ENCODE measurements at places on chromosomes 12 and 14.

- DNase-seq, result no peak
Observed at GRCh38 chr12:52042706-52043385, 8.4 kb upstream of the NR4A1 start.

GRCh38 chr12:115570069-115570777 lies 707.3 kb downstream of the MED13L start:
- no peak for DNase-seq

DNA sequence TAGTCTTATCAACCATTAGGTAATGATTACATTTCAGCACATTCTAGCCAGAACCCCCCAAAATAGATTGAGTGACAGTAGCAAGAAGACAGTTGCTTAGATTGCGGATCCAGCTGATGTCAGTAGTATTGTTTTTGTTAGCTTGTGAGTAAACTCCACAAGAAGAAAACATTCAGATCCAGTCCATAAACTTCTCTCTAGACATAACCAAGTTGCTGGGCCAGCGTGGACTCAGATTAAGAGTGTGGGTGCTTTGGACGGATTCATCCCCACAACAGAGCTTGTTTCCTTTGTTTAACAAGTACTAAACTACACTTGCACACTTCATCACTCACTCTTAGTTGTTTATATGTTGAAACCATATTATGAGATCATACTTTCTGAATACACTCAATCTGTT lies 293.4 kb downstream of the NPAS3 start:
- no peak for DNase-seq

DNA sequence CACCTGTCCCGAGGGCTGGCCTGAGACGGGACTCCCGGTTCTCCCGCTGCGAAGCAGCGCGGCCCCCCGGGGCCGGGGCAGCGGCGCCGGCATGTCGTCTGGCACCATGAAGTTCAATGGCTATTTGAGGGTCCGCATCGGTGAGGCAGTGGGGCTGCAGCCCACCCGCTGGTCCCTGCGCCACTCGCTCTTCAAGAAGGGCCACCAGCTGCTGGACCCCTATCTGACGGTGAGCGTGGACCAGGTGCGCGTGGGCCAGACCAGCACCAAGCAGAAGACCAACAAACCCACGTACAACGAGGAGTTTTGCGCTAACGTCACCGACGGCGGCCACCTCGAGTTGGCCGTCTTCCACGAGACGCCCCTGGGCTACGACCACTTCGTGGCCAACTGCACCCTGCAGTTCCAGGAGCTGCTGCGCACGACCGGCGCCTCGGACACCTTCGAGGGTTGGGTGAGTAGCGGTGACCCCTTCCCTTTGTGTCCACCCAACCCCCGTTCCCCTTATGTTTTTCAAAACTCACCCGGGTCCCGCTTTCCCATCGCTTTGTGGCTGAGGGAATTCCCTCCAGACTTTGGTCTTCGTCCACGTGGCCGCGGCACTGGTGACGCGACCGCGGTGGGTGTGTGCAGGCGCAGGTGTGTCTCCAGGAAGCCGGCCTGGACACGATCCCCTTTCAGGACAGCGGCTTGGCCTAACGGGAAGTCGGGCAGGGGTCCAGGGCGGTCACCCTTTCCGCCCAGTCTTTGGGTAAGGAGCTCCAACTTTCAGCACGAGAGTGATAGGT lies 826 bp downstream of the PRKCH start:
- no peak for DNase-seq

- no peak for DNase-seq
Observed at GRCh38 chr12:131460520-131460919, 250.4 kb upstream of the SFSWAP start.

DNA sequence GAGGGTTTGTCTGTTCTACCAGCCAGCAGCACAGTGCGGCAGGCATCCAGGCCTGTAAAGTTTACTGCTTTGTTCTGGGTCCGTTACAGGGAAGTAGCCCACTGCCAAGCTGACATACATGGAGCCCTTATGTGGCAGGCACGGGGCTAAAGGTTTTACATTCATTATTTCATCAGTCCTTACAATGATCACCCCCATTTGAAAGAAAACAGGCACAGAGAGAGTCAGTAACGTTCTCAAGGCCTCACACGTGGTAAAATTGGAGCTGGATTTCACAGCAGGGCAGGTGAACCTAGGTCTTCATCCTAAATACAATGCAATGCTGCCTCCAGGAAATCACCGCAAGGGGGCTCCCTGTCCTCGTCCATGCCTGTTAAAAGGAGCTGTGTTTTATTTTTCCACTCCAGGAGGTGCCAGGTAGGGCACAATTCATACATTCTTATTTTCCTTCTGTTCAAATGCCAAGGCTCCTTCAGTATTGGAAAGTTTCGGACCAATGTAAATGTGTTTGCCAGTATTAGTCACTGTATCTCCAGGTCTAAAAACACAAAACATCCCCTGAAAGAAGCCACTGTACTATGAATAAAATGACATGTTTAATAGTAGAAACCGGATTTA lies 172.2 kb upstream of the GZMB start:
- no peak for DNase-seq

DNA sequence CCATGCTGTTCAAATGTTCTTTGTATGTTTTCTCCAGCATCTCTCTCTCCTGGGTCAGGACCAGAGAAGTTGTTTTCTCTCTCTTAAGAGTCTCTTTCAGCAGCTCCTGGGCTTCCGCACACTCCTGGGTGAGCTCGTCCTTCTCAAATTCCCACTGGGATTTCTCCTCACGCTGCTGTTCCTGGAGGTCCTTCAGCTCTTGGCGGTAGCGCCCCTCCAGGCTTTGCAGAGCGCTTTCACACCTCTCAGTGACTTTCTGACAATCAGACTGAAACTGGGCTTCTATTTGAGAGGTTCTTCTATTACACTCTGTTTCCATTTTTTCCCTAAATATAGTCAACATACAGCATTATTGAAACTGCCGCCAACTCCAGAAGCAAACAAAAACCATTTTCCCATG lies 72.7 kb downstream of the NIN start:
- no peak for DNase-seq

- no peak for DNase-seq
Observed at GRCh38 chr12:53191885-53192530, 11.3 kb upstream of the CSAD start.

GRCh38 chr14:89519040-89519439 lies 102.0 kb upstream of the FOXN3 start:
- DNase-seq, result no peak

DNA sequence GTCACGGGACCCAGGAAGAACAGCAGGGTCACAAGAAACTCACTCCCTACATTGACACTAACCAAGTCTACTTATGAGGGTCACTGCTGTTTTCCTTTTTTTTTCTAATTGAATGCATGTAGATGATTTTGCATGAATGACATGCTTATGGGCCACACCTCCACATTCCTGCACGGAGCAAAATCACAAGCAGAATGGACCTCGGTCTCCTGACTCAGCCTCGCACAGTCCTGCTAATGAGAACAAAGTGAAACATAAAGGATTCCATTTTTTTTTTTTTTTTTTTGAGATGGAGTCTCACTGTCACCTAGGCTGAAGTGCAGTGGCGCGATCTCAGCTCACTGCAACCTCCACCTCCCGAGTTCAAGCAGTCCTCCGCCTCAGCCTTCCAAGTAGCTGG lies 12.3 kb downstream of the SCARB1 start:
- DNase-seq, result no peak

DNA sequence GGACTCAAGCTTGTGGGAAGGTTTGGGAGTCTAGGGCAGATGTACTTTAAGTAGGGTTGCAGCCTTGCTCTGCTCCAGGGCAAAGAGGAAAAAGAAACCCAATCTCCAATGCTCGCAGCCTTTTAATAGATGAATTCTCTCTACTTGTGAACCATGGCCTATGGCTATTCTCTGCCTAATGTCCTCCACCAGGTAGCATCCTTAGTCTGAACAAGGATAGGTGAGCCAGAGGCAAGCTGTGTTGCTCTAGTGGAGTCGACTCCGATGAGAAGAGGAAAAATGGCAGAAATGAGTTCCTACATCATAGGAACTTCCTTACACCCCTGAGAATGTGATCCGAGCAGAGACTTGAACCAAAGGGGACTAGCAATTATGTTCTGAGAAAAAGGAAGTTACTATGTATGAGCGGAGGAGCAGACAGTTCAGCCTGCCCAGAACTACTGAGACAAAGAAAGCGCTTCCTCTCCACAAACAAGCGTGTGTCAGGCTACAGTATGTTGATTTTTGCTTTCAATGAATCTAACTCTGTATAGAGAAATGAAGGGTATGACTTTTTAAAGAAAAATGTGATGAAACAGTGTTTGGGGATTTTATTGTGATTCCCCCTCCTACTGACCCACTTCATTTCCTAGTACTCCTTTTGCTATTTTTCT lies 153.6 kb upstream of the ARID2 start:
- no peak for DNase-seq

DNA sequence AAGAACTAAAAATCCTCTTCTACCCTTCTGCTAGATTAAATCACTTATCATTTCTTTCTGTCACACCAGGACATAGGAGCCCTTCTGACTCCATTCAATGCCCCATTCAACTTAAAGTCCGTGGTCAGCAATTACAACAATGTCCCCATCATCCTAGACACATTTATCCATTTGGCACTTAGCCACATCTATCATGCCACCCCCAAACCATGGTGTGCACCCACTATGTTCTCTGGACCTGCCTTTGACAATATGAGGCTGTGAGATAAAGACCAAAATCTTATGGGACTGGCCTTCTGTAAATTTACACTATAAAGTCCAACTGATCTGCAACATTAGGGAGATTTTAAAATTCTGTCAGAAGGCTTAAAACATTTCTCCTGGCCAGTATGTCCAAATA lies 104.4 kb downstream of the SSPN start:
- no peak for DNase-seq

GRCh38 chr12:105420659-105421240 lies 90.3 kb downstream of the C12orf75 start:
- peak; percentile 34 for DNase-seq

GRCh38 chr12:1256285-1256684 lies 265.3 kb downstream of the ERC1 start:
- DNase-seq, result no peak

GRCh38 chr12:111753144-111753881 lies 13.4 kb upstream of the ALDH2 start:
- no peak for DNase-seq

DNA sequence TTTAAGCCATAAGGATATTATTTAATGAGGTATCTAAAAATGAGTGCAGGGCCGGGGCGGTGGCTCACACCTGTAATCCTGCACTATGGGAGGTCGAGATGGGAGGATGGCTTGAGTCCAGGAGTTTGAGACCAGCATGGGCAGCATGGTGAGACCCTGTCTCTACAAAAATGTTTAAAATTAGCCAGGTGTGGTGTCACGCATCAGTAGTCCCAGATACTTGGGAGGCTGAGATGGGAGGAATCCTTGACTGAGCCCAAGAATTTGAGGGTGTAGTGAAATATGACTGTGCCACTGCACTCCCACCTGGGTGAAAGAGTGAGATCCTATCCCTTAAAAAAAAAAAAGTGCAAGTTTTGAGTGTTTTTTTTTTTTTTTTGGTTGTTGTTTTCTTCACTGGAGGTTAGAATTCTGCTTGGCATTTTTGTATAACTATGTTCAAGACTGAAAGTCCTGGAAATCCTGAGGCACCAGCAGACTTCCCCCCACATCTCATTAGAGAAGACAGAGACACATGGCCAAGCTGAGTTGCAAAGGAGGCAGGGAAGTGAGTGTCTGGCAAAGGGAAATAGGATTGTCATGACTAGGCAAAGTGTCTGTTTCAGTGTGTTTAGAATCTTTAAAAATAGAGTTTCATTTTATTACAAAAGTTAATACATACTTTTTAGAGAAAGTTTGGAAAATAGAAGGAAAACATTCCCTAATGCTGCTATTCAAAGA lies 53.5 kb upstream of the DUSP6 start:
- DNase-seq, result no peak

GRCh38 chr14:95348395-95349080 lies 28.8 kb upstream of the CLMN start:
- no peak for DNase-seq

- no peak for DNase-seq
Observed at GRCh38 chr14:86639146-86639545, 1109.2 kb downstream of the FLRT2 start.

DNA sequence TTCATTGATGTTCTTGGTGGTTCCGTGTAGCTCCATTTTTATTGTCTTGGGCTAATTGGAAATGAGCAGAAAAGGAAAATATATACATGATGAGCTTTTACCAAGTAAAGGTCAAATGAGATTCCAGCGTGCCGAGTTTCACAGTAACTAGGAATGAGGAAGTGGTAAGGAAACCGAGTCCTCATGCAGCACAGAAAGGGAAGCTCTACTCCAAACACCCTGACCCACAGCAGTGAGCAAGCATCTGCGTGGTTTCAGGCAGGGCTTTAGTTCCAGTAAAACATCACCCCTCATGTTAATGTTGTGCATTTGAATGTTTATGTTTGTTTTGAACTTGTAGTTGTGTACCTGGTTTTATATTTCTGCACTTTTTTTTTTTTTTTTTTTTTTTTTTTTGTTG lies 208.0 kb downstream of the SLC41A2 start:
- DNase-seq, result no peak

- no peak for DNase-seq
Observed at GRCh38 chr12:51465491-51465890, 40.9 kb downstream of the SLC4A8 start.

GRCh38 chr12:60494244-60494643 lies 898.4 kb downstream of the SLC16A7 start:
- DNase-seq, result no peak

GRCh38 chr12:31482816-31483215 lies 108.1 kb downstream of the DENND5B start:
- no peak for DNase-seq

- DNase-seq, result no peak
Observed at GRCh38 chr12:82486524-82487235, 128.4 kb downstream of the METTL25 start.

DNA sequence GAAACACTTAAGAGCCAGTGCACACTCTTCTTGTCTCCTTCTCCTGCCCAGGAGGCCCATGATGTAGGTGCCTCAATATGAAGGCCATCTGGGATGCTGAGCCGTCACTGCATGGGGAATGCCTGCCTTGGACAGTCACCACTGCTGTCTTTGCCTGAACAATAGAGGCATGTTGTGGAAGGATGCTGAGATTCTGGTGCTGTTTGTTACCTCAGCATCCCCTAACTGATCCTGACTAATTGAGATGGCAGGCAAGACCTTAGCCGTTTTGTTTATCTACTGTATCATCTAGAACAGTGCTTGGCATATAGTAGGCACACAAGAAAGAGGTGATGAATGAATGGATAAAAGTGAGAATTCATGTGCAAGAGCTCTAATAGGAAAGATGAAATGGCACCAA lies 253.5 kb downstream of the GLT1D1 start:
- DNase-seq, result no peak

GRCh38 chr12:109804820-109805761 lies 28.1 kb downstream of the TRPV4 start:
- peak; percentile 12 for DNase-seq

- DNase-seq, result no peak
Observed at GRCh38 chr12:117093918-117094630, 5.1 kb downstream of the TESC start.

- peak; percentile 33 for DNase-seq
Observed at GRCh38 chr14:54349713-54350112, 47.1 kb upstream of the CDKN3 start.

GRCh38 chr12:29510591-29511185 lies 13.2 kb upstream of the OVCH1 start:
- DNase-seq, result no peak
